Fibroblast of skin of back (primary cell): ENCODE measurements at places on chromosomes 5 and 9.

GRCh38 chr9:93492327-93492726 is 38.9 kb upstream of the FAM120AOS start:
- no peak for DNase-seq

GRCh38 chr5:59037941-59038797 is 455.3 kb downstream of the RAB3C start:
- DNase-seq: no peak

DNA sequence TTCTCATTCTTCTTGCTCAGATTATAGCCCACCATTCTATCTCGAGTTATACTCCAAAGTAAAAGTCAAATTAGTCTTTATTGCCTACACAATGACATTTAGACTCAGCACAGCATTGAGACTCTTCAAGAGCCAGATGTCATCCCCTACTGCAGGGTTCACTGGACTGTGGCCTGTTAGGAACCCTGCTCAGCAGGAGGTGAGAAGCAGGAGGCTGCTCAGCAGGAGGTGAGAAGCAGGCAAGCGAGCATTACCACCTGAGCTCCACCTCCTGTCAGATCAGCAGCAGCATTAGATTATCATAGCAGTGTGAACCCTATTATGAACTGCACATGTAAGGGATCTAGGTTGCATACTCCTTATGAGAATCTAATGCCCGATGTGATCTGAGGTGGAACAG is 12.7 kb upstream of the LIFR start:
- no peak for DNase-seq

DNA sequence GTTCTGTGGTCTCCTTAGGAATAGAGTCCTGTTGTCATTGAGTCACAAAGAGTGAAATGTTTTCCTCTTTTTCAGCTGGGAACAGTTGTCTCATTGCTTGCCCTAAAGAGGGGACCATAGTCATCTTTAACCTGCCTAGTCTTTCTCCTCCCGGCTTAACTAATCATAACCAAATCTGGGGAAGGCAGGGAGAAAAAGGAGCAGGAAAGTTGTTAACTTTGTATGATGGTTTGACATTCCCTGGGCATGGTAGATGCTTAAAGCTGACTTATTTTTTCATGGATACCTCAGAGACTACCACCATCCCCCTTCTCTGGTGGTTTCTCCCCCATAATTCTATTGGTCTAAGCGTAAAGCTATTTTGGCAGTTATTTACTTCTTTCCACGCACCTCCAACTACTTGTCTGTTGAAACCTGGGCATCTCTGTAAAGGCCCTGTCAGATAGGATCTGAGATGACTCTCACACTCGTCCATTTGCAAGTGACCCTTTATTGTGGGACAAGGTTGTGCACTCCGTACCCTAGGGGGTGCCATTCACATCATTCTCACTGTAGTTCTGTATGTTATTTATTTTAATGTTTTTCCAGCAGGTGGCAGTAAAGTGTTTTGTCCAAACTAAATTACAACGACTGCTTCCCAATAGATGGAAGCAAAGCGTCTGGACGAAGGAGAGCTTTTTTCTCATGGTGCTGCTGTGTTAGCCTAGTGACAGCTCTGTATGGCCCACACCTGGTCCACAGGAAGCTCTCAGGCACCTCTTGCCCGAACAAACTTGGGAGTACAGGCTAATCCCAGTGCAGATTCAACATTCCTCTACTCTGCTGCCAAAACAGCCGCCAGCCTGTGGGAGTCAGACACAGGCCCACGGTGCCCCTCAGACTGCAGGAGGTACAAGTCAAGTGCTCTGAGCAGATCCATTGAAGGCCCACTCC is 3.0 kb upstream of the FAM13B start:
- DNase-seq: peak; percentile 89

DNA sequence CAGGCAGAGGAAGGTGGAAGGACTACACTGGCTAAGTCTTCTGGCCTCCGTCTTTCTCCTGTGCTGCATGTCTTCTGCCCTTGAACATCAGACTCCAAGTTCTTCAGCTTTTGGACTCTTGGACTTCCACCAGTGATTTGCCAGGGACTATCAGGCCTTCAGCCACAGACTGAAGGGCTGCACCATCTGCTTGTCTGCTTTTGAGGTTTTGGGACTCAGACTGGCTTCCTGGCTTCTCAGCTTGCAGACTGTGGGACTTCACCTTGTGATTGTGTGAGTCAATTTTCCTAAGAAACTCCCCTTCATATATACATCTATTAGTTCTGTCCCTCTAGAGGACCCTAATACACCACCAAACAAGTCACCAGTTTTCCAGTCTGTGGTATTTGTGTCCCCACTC is 9.7 kb upstream of the ANKDD1B start:
- DNase-seq: no peak

- no peak for DNase-seq
These were observed 62.3 kb upstream of the DAPK1 start for GRCh38 chr9:87435189-87435880.

GRCh38 chr9:94042516-94043360 is 41.5 kb upstream of the PTPDC1 start:
- peak; percentile 40 for DNase-seq

DNA sequence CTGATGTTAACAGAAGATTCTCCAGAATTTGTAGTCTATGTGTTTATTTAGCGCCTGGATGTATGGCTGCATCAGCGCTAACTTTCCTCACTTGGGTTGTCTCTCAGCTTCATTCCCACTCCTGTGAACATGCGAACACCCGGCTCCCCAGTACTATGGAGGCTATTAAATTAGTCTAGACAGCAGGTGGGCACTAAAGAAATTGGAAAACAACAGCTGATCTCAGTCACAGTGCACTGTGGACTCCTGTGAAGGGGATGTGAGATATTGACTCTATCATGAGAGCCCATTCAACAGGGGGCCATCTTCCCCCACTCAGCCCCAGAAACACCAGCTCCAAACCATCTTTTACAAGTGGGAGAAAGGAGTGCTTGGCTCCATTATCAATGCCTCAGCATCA is 471.0 kb downstream of the KDM4C start:
- no peak for DNase-seq

GRCh38 chr5:128258372-128258771 is 174.8 kb downstream of the SLC12A2 start:
- no peak for DNase-seq

- peak; percentile 75 for DNase-seq
These were observed 38.2 kb downstream of the C5orf15 start for GRCh38 chr5:133930061-133930812.

GRCh38 chr9:110579862-110580219 is 300 bp upstream of the SVEP1 start:
- DNase-seq: peak; percentile 78

GRCh38 chr9:116641292-116642059 is 45.6 kb upstream of the TRIM32 start:
- no peak for DNase-seq

- DNase-seq: peak; percentile 38
These were observed 148.2 kb downstream of the DROSHA start for GRCh38 chr5:31383734-31384133.

DNA sequence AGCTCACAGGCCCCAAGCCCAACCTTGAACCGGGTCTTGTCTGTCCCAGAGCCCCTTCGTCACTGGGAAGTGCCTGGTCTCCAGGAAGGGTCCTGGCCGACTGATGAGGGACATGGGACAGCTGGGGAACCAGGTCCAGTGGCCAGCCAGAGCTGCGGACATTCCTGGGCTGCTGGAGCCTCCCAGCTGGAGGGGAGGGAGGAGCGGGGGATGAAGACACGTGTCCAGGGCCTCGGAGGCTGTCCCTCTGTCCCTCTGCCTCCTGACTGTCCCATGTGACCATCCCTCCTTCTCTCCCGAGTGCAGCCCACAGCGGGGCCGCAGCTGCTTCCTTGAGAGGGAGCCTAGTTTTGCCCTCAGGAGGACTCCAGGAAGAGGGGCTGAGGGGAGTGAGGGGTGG is 41.7 kb upstream of the UBAC1 start:
- DNase-seq: no peak

- no peak for DNase-seq
These were observed 6.2 kb downstream of the TERT start for GRCh38 chr5:1288439-1289335.

- no peak for DNase-seq
These were observed 11.3 kb downstream of the PROP1 start for GRCh38 chr5:177984584-177985206.

GRCh38 chr9:136119883-136120393 is 1.3 kb upstream of the TMEM250 start:
- no peak for DNase-seq

- no peak for DNase-seq
These were observed 50.2 kb upstream of the RIC1 start for GRCh38 chr9:5578698-5579085.

DNA sequence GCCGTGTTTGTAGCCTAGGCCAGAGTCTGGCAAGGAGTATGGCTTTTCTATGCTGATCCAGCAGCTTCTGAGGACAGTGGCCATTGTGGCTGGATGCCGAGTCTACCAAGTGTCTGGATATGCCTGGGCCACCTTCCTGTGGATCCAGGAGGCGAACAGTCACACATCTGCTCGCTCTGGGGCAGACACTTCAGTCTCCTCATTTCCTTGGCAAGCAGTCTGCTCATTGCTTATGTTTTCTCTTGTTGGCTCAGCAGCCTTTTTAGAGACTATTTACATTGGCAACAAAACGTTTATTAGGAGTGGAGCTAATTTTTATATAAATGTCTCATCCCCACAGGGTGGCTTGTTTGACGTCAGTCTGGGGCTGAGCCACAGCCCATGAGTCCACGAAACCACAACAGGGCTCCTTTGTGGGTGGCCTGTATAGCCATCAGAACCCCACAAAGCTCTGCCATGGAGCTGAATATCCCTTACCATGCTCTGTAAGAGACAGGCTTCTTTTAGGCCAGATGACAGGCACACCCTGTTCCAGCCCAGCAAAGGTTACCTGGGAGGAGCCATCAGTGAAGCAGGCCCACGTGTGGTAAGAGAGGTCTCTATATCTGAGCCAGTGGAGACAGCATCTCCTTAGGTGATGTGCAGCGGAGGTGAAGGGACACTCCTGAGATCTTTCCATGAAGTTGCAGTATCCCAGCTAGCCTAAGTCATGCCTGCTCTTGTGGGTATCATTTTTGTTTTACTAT is 221.7 kb downstream of the DIRAS2 start:
- DNase-seq: peak; percentile 16

DNA sequence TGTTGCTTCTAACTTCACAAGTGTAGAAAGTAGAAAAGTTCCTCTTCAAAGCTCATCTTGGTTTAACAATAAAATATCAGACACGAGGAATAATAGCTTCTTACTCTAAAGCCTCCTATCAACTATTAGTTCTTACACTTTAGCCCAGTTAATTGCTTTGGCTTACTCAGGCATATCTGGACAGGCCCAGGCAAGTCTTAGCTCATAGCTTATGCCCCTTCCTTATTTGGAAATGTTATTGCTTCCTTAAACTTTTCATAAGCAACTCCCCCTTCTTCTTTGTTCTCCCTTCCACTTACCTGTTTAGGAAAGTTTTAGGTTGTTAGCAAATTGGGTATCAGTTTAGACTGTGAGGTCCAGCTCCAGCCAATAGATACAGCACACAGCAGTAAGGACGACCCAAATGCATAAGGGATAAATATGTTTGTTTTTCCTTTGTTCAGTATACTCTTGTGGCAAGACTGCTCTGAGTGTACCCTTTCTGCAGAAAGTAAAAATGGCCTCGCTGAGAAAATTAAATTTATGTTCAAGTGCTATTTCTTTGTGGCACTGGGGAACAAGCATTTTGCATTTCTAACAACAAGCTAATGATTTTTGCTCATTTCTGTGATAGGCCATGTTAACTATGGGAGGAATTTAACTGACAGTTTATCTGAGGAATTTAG is 162.1 kb downstream of the SMC2 start:
- DNase-seq: no peak

GRCh38 chr5:8209500-8209899 is 340.6 kb downstream of the MTRR start:
- DNase-seq: no peak

DNA sequence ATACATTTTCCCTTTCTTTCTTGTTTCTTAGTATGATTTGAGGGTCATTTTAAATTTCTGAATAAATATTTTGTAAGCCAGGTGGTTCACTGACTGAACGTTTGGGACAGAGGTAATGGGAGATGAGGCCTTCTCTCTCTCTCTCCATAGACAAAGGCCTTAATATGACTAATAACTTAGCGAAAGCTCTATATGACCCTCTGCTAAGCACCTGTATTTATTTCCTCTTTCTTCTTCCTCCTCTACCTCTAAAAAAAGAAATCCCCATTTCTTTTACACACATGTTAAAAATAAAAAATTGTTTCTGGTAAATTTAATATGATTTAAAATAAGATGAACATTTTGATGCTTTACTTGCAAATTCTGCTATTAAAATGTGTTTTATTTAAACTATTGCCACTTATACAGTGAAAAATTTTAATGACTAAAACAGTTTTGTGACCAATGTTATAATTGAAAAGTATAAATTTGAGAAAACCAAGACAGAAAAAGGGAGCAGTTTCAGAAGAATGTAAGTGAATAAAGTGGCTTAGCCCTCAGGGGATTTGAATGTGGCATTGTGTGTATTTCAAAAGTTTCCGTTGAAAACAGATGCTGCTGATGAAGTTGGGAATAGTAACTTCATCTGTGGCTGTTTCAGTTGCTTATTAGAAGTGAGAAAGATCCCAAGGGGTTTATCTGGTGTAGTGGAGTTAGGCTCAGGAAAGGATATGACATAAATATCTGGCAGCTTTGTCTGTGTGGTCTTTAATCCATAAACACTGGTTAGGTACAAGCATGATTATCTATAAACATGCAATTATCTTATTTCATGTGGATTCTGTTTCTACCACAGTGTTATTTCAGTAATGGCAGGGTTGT is 128.6 kb upstream of the GRHPR start:
- DNase-seq: peak; percentile 59

- peak; percentile 1 for DNase-seq
These were observed 95.9 kb downstream of the CDH9 start for GRCh38 chr5:26942481-26942880.
